ENCODE measurements at places on chromosomes 7 and 10.
A peak's percentile ranks its signal among the peaks of the same experiment; 100 is the strongest.

GRCh38 chr7:123612024-123612423 lies 10.4 kb downstream of the ASB15 start:
- DNase-seq: no peak

GRCh38 chr7:22220941-22221340 lies 136.0 kb downstream of the RAPGEF5 start:
- DNase-seq: no peak

GRCh38 chr7:138477081-138477578 lies 17.1 kb downstream of the TRIM24 start:
- no peak for DNase-seq

GRCh38 chr10:82211346-82211745 lies 336.4 kb downstream of the NRG3 start:
- DNase-seq: no peak

DNA sequence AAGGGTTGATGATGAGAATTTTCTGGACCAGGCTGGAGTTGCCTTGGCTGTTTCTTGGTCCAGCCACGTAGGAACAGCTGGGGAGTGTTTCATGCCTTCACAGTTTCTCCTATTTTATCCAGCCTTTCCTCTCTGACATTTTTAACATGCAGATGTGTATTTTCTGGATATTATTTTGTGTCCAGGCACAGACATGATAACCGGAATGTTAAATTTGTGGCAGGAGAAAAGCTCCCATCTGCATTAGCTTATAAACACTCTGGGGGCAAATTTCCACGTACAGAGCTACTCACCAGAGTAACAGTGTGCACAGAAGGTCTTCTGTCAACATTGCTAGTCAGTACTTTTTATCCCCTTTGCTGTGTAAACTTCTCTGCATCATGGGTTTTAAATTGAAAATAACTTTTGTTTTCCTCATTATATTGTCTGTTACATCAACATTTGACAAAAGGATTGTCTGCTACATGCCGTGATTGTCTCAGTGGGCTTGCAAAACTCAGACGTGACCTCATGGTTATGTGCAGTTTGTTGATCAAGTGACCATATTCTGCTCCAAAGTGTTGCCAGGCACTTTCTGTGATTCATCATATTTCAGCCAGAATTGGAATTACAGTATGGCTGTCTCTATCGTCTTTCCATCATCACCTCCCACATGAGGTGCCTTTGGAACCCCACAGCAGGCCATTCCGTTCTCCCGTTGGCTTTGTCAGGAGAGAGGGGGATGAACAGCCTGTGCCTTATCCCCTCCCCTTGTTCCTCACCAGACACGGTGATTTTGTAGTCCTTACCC lies 41.4 kb downstream of the INSYN2A start:
- no peak for DNase-seq

- no peak for DNase-seq
Observed at GRCh38 chr10:22252801-22253579, 35.2 kb upstream of the EBLN1 start.

GRCh38 chr10:13882119-13882711 lies 295.4 kb downstream of the PRPF18 start:
- DNase-seq: no peak

- DNase-seq: no peak
Observed at GRCh38 chr7:111508387-111508786, 53.9 kb downstream of the IMMP2L start.

GRCh38 chr10:16910793-16911164 lies 93.6 kb upstream of the RSU1 start:
- DNase-seq: no peak

GRCh38 chr10:686155-686931 lies 3.1 kb downstream of the DIP2C start:
- DNase-seq: no peak

DNA sequence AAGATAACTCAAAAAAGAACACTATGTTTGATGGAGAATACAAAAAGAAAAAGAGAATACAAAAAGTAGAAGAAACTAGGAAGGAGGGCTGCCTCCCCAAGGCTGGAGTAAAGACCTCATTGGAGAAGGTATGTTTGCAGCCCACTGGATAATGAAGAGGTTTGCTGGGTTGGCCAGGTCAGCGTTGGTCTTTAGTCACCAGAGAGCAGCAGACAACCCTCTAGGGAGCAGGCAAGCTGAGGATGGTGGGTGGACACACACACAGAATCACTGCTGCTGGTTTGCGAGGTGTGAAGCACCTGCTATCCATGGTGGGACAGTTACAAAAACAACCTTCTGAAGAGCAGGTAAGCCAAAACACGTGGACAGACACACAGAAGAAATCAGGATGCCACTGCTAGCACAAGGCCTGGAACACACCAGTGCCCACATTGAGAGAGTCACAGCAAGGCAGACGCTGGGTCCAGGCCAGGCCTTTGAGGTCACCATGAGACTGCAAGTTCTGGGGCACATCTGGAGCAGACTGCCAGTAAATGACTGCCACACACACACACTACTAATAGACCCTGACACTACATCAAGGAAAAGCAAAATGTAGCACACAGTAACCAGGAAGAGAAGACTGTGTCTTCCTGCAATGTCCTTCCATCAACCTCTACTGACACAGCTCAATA lies 43.0 kb downstream of the MTERF1 start:
- DNase-seq: no peak

DNA sequence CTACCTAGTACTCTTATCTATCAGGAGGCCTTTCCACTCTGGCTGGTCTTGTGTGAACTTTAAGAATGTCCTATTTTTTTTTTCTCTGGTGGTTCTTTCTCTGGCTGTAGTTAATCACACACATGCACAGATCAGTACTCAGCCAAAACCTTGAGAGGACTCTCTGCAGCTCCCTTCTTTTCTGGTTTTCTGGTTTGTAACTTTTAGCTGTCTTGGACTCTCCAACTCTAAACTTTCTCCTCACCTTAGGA lies 54.9 kb upstream of the HELLS start:
- DNase-seq: no peak

DNA sequence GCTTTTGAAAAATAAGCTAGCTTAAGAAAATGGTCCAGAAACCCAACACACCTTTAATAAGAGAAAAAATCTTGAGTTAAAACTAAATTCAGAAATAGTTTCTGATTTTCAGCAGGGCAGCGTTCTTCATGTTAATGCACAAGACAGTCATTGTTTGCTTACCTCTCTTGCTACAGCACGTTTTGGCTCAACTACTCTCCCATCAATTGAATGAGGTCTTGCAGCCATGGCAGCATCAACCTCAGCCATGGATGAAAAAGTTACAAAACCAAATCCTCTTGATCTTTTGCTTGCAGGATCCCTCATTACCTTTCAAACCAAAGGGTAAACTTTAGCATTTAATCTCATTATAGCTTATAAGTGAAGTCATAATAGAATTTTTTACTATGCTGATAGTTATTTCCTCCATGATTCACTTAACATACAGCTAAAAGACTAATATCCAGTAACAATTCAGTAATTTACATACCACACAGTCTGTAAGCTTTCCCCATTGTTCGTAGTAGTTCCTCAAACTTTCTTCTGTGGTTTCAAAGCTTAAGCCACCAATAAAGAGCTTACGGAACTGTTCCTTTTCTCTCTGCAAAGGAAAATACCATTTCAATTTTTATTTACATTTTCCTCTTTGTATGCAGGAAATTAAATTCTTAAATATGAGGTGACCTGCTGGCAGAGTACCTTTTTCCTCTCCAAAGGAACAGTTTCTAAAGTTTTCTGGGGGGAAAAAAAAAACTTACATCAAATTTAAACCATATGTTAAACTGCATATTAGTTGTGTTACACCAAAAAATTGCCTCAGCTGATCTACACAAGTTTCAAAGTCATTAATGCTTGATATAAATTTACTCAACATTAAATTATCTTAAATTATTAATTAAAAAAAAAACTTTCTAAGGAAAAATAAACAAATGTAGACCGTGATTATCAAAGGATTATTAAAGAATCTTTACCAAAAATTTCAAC lies 3.1 kb downstream of the HNRNPA2B1 start:
- peak; percentile 58 for DNase-seq

GRCh38 chr10:48770561-48771089 lies 86.0 kb downstream of the WDFY4 start:
- DNase-seq: no peak

DNA sequence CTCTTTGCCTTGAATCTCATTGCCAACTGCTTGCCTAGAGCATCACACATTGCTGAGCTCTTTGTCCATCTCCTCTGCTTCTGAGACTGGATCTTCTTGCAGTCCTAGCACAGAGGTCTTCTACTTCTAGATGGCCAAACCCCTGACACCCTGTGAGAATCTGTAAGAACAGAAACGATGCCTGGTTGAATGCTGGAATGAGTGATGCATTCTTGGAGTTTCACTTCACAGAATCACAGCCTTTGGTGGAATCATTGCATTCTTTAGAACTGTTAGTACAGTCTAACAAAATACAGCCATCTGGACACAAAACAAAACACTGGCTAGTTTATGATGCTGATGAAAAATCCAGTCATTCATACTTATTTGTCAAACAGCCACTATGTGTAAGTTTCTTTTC lies 141.7 kb upstream of the ITGB1 start:
- DNase-seq: no peak

DNA sequence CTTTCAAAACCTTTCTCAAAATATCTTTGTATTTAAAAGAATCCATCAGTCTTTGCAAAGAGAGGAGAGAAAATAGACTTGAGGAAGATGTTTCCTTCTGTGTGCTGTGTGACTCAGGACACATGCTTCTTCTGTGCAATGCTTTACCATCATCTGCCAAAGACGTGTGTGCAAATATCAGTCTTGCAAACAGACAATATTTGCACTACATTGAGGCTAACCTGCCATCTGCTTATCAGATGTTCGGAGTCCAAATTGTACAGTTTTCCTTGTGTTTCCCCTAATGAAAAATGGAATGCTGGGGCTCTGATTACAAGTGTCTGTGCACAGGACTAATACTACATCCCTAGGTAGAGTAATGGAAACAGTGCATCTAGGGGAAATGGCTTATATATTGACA lies 353.1 kb upstream of the LRRTM3 start:
- no peak for DNase-seq

DNA sequence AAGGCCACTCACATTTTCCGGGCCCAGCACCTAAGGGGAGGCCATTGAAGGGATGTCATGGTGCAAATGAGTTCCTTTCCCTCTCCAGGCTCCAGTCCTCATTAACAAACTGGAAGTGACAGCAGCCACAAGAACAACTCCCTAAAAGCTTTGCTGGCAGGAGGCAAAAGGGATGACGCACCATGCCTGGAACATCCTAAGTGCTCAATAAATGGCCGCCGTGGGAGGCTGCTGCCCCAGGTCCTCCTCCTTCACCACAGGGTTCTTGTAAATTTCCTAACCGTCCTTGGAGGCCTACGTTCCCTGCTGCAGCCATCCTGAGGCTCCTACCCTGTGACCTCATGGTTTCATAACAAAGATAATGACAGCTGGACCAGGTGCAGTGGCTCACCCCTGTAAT lies 41.3 kb upstream of the CAMK1D start:
- no peak for DNase-seq

DNA sequence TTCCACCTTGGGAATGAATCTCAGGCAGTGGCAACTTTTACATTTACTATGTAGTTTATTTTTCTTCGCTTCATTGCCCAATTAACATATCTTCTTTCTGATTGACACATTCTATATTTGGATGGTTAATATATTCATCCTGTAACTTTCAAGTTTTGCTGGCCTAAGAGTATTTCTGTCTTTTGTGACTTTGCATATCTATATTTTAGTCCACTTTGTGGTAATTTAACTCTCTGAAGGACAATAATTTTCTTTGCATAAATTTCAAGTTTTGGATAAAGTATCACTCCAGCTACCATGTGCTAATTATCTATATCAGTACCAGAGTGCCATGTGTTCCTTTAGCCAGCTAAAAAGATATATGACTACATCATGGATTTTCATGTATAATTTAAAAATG lies 151.5 kb upstream of the KAT6B start:
- no peak for DNase-seq

DNA sequence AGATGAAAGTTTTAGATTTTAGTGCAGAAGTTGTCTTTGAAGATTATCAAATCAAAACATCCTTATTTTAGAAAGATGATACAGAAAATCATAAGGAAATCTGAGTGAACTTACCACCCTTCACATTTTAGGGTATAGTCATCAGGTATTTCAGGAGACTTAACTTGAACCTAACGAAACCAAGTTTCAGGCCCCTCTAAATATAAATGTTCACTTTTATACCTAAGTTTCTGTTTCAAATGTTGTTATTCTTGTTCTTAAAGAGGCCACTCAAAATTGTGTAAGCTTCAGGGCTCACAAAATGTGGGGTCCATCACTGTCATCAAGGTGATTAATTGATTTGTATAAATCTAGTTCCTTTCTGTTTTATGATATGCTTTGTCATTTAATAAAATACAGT lies 216.2 kb downstream of the KIAA1217 start:
- no peak for DNase-seq

DNA sequence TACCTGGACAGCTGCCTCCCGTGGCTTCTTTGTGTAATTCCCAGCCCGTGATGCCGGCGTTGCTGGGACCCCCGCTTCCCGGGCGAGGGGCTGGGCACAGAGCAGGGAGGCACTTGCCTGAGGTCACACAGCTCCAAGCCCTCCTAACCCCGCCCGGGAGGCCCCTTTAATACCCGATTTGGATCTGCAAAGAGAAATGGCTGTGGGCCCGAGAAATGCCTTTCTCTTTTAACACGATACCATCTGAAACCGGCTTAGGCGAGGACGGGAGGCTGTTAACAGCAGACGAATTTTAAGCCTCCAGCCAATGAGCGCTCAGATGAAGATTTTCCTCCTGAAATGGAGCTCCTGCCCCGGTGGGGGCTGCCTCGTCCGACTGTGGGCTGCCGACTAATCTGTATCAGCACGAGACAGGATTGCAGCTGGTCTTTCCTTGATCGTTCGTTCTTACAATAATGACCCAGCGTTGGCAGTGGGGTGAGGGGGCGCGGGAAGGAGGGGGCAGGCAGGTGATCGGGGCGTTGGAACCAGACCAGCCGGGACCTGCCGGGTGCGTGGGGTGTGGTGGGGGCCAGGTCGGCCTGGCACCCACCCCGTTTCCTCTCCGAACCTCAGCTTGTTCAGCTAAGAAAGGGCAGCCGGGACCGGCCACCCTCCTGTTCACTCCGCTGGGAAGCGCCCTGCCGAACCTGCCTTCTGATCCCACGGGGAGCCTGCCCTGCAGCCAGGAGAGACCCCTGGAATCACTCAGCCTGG lies 36.2 kb upstream of the FOXL3 start:
- no peak for DNase-seq

DNA sequence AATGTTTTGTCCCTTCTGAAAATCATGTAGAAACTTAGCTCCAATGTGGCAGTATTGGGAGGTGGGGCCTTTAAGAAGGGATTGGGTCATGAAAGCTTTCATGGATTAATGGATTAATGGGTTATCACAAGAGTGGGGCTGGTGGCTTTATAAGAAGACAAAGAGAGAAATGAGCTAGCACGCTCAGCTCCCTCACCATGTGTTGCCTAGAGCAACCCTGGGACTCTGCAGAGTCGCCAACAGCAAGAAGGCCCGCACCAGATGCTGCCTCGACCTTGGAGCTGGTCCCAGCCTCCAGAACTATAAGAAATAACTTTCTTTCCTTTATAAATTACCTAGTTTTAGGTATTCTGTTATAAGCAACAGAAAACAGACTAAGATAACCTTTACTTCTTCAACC lies 74.9 kb upstream of the HECW1 start:
- no peak for DNase-seq

Data from OCI-LY7 (cell line).